Coronary artery (tissue), 2 donors: ENCODE measurements at places on chromosomes 6 and 20.
A peak's percentile ranks its signal among the peaks of the same experiment; 100 is the strongest.

DNA sequence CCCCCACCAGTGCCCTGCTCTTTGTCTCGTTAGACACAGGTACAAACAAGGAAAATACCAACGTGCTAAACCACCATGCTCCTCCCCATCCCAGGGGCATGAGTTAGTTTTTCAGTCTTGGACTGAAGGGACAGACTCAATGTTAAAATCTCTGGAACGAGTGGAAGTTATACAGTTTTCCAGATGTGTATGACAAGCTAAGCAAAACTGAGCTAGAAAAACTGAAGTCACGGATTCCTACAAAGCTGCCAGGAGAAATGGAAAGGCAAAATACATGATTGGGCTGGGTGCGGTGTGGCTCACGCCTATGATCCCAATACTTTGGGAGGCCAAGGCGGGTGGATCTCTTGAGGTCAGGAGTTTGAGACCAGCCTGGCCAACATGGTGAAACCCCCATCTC lies 34.3 kb upstream of the QKI start:
- no peak for DNase-seq

DNA sequence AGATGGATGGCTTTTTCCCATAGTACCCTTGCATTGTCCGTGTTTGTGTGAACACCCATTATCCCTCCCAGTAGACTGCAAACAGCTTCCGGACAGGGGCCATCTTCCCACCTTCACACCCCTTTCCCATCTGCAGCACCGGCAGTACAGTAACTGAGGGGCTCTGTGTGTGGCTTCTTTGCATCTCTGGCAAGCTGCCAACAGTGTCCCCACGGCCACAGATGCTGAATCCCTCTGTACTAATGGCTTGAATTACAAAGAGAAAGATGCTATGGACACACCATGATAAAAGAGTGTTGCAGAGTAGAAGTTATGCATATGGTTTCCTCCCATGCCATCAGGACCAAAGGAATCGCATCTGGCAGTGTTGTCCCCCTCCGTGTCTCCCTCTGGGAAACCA lies 101.1 kb upstream of the CDYL start:
- DNase-seq: no peak

GRCh38 chr6:79077715-79078074 lies 359 bp downstream of the PHIP start:
- DNase-seq: no peak

- no peak for DNase-seq
These were observed 300.2 kb downstream of the UTRN start for GRCh38 chr6:144585217-144585814.

GRCh38 chr20:61557621-61558020 lies 305.6 kb downstream of the CDH4 start:
- DNase-seq: no peak

DNA sequence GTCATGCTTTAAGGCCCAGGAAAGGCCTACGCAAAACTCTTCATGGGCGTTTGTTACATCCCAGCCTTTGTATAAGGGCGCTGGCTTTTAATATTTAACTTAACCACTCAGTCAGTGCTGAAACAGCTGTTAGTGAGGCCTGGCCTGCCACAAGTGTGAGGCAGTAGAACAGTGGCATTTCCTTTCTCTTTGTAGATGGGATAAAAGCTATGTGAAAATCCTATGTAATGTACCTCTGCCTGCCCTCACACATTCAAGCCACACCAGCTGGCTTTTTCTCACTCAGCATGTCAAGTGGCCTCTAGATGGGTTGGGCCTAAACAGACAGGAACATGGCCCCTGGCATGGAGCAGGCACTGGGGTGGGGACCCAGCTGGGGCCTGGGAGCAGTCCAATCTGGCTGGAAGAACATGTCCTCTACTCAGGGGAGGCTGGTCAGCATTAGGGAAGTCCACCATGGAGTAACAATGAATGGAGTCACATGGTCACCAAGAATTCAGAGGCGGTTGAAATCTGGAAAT lies 20.7 kb downstream of the CGA start:
- no peak for DNase-seq

DNA sequence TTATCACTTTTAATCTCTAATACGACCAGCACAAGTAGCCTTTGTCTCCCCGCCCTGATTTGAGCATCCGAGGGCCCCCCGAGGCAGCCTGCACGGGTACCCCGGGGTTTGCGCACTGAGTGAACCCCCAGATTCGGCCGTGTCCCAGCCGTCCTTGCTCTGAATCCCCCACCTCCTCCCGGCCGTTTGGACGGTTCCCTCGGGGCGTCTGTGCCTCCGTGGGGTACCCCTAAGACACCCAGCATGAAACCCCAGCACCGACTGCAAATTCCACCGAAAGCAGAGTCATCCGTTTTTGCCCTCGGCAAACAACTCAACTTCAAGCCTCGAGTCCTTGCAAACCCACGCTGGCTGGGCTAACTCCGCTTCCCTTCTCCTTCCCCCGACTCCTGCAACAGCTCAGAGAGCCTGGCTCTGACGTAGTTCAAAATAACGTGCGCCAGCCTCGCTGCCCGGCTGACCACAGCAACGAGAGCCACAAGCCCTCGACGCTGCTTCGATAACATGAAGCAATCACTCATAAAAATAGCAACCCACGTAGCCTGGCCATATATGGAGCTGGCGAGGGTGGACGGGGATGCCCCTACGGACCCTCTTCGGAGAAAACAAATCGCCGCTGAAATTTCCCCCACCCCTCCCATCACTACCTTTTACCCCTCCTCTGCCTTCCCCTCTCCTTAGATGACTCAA lies 764 bp upstream of the SNAP25 start:
- DNase-seq: peak; percentile 78

DNA sequence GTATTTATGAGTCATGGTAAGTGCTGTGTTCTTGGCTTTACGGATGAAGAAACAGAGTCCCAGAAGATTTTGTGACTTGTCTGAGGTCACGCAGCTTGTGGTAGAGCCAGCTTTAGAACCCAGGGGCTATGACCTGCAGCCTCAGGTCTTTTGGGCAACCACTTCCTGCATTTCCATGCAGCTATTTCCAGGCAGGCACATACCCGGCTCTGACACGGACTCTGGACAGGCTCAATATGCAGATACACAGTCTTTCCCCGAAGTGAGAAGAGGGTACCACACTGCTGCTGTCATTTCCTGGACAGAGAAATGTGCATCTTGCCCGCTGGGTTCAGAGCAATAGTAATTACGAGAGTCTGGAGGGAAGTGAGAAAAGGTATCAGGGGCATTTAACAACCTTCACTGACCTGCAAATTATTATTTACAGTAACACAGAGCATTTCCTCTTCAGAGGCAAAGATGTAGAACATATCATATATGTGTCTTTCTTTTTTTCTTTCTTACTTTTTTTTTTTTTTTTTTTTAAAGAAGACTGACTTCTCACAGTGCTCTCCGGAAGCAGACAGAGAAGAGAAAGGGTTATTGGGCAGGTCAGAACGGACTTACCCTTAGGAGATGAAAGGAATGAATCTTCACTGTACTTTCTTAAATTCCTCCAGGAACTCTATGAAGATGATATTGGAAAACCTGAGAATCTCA lies 185.1 kb downstream of the CLIC5 start:
- no peak for DNase-seq

DNA sequence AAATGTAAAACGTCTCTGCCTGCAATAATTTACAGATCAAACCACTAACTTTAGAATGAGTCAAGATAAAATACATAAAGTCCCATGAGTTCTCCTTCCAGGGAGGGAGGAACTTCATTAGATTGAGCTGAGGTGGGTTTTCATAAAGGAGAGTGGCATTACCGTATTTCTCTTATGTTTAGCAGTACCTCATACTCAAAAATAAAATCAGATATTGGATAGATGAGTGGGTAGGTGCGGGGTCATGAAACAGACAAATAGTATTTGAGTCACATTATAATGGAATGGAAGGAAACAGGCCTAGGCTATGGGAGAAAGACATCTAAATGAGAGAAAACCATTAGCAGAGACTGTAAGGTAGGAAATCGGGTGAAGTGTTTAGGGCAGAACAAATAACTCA lies 166.1 kb upstream of the SMLR1 start:
- DNase-seq: no peak

GRCh38 chr20:63501818-63502670 lies 3.2 kb upstream of the EEF1A2 start:
- no peak for DNase-seq

- no peak for DNase-seq
These were observed 32.3 kb upstream of the GNRH2 start for GRCh38 chr20:3010985-3011723.
